ENCODE measurements at places on chromosomes 5 and 9.
A peak's percentile ranks its signal among the peaks of the same experiment; 100 is the strongest.

GRCh38 chr9:137902646-137903045, 25.1 kb downstream of the CACNA1B start:
- DNase-seq: no peak

- DNase-seq: no peak
Observed at GRCh38 chr9:87498046-87498810, 561 bp downstream of the DAPK1 start.

- DNase-seq: no peak
Observed at GRCh38 chr9:33988219-33988890, 60.3 kb downstream of the UBAP2 start.

DNA sequence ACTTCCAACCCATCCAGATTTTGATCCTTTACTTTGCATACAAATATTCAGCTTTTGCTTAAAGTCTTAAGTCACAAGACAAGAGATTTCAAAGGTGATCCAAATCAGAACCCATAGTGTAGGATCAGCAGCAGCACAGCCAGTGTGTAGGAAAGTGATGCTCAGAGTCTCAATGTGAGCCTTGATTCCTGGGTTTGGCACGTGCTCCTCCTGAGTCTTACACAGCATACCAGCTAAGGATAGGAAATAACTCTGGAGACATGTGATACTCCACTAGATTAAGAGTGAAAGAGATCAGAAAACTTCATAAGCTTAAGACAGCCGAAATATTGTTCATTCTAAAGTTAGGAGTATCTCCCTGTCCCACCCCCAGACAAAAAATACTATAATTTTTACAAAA, 344.9 kb downstream of the SEMA5A start:
- DNase-seq: no peak

GRCh38 chr9:133273819-133274218, 1.2 kb downstream of the ABO start:
- no peak for DNase-seq

- DNase-seq: no peak
Observed at GRCh38 chr5:97101189-97101910, 41.1 kb downstream of the LIX1 start.

GRCh38 chr9:98678244-98678842, 30.4 kb downstream of the GABBR2 start:
- DNase-seq: no peak

DNA sequence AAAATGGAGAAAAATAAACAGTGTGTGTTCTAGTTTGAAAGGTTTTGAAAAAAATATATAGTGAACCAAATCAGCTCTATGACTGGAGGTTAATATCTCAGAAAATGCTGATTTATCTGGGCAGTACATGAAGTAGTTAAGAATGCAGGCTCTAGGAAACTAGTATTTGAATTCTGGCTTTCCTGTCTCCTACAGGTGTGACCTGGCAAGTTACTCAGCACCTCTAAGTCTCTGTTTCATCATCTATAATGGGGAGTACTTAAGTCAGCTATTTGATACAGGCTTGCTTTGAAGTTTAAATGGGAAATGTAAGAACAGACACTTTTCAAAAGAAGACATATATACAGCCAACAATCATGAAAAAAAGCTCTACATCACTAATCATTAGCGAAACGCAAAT, 5.2 kb downstream of the GRAMD2B start:
- DNase-seq: no peak

DNA sequence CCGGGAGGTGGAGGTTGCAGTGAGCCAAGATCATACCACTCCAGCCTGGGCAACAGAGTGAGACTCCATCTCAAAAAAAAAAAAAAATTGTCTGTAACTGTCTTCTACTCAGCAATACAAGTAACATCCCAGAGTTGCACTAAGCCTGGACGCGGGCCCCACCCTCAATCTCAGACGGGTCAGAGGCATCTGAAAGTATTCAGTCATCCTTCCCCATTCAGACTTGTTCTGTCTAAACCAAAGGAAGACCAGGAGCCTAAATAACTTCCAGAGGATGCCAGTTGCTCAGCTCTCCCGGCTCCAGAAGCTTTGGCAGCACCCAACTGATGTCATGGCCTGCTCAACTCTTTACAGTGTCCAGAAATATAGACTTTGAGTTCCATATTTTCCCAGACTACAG, 218.6 kb downstream of the AUH start:
- no peak for DNase-seq

GRCh38 chr5:62155988-62156387, 150.0 kb upstream of the KIF2A start:
- DNase-seq: no peak

GRCh38 chr5:55276771-55277170, 30.7 kb downstream of the DHX29 start:
- no peak for DNase-seq

- DNase-seq: no peak
Observed at GRCh38 chr9:95494022-95494415, 22.8 kb downstream of the PTCH1 start.

GRCh38 chr9:96320749-96321280, 18.8 kb upstream of the HSD17B3 start:
- DNase-seq: no peak

DNA sequence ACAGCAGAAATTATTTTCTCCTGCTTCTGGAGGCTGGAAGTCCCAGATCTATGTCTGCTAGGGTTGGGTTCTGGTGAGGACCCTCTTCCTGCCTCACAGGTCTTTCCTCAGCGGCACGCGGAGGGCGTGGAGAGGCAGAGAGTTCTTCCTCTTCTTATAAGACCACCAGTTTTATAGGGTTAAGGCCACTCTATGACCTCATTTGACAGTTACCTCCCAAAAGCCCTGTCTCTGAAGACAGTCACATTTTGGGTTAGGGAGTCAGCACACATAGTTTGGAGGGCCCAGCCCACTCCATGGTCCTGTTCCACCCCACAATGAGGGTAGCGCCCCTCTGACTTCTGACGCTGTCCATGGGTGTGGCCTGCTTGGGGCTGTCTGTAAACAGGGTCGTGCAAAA, 46.7 kb downstream of the TRIP13 start:
- DNase-seq: no peak

DNA sequence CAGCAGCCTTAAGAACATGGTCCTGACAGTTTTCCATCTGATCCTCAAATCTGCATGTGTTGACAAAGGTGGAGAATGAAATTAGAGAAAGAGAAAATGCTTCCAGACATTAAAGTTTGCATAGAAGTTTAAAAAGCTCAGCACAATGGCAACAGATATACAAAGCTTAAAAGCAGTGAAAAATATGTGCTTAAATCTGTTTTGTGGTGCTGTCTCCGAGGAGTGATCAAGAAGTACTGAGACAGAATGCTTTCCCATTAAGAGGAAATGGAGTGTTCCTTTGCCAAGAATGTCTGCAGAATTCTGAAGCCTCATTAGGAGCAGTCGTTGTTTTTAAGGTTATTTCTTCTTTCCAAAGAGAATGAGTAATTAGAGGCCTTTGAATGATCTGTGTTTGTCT, 131.4 kb downstream of the MCTP1 start:
- no peak for DNase-seq

DNA sequence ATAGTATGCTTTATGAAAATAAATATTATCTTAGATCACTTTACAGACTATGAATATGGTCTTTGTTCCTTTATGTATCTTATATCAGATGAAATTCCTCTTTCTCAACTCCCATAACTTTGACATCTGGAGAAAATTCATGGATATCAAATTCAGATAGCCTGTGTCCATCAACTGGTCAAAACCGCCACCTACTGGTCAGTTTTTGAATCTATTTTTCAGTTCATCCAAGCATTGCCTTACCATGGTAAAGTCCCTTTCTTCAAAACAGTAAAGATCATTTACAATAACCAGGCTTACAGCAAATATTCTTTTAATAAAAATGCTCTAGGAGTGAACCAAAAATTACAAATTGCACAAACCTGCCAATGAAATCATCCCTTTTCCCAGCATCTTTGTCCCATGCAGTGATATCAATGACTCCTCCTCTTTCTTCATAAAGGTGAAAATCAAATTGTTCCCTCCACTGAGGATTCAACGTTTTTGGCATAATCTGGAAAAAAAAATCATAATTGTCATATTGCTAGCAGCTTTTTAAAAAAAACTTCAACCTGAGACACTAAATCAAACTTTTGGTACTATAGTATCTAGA, 290.5 kb downstream of the SLF1 start:
- DNase-seq: peak; percentile 7

- peak; percentile 71 for DNase-seq
Observed at GRCh38 chr5:181217111-181217802, 5.8 kb upstream of the TRIM41 start.

DNA sequence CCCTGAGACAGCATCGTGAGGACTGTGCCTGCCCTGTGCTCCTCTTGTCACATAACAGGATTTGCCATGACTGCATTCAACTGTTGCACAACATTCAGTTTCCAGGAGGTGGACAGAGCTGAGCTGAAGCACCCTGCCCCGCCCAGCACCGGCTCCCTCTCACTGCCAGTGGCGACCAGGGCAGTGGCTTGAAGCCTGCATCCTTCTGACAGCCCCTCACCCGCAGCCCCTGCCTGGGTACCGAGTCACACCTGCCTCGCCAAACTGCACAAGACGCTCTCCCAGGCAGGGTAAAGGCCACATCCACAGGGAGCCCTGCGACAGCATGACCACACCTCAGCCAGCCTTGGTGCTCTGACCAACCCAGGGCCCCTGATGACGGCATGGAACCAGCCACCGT, 59.9 kb upstream of the ZNF354A start:
- DNase-seq: no peak

GRCh38 chr9:90526386-90526785, 116.2 kb downstream of the DIRAS2 start:
- DNase-seq: no peak

DNA sequence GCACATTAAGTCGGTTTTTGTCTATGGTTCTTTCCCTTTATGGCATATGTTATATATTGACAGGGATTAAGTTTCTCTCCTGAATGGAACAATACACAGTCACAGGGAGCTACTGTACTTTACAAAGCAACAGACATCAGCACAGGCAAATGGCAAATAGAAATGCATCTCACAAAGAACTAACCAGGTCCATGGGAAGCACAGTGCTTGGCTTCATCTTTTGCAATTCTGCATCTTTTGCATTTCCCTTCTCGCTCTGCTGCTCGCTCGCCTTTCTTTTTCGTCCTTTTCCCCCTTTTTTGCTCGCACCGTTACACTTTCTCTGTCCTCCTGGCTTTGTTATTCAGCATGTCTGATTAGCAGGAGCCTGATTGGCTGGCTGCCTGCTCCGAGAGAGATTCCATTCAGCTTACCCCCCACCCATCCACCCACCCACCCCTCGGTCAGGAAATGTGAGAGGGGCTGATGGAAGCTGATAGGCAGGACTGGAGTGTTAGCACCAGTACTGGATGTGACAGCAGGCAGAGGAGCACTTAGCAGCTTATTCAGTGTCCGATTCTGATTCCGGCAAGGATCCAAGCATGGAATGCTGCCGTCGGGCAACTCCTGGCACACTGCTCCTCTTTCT, at the start of gene ADAMTSL1:
ADAMTSL1 (plus strand) TSS at position 502 of the 628 bp plus-strand sequence; CDS start at position 582, 80 bp downstream.
- no peak for DNase-seq

DNA sequence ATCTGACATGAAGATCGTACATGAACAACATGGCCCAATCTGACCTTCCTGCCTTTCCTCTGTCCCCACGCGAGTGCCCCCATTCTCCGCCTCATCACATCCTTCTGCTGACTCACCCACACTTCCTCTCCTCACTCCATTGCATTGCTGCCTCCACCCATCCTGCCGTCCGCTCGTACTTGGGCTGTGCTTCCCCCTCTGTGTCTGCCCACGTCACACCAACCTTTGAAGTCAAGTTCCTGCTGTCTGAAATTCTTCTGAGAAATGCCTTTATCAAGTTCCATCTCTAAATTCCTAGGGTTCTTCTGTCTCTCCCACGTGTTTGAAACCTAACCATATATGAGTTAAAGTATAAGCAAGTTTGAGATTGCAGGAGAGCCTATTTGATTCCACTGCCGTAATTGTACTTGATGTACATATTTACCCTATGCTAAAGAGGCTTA, 18.0 kb upstream of the STARD4 start:
- DNase-seq: peak; percentile 90

GRCh38 chr5:95664204-95664786, 17.7 kb downstream of the RFESD start:
- peak; percentile 33 for DNase-seq

- DNase-seq: no peak
Observed at GRCh38 chr9:76490249-76490990, 31.4 kb downstream of the GCNT1 start.

DNA sequence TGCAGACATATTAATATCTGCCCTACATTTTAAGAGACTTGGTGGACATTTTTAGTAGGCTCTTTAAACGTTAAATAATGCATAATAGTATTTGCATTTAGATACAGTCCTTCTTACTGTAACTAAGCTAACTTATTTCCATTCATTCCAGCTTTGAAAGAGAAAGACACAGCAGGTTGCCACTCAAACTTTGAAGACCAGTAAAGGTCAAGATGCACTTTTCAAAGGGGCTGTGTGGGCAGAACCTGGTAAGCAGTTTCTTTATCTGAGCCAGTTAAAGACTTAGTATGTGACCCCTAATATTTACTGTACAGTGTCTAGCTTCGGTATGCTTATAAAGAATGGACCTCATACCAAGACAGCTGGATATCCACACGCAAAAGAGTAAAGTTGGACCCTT, 20.8 kb downstream of the PLGRKT start:
- DNase-seq: no peak

DNA sequence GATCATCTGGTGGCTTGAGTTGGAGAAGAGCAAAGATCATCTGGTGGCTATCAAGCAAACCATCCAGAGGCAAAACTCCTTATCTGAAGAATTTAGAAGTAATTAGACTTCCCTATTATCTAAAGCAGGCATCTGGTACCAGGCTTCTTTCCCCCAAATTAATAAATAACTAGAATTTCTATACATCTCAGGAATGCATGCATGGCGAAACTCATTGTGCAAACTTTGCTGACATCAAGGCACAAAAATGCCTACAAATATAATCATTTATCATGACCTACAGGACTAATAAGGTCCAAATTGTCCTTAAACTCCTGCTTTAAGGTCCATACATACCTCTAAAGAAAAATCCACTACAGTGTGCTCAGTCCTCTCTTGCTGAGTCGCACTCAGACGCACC, 6.0 kb downstream of the OR13D1 start:
- no peak for DNase-seq

DNA sequence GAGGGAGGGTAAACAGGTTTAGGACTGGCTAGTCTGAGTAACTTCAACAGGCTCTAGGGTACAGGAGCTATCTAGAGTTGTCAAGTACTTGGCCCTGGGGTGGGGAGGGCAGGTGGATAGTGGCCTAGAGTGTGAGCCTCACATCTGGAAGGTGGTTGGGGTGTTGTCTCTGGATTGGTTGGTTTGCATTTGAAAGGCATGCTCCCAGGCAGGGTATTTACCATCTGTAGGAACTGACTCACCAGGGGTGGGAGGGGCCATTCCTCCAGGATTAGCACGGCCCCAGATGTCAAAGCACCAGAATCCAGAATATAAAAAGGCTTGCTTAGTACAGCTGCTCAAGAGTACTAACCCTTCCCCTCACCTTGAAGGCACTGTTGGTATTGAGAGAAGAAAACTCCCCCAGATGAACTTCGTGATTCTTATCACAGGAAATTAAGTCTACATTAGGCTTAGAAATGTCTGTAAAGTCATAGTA, 193.3 kb downstream of the NTRK2 start:
- DNase-seq: no peak

- no peak for DNase-seq
Observed at GRCh38 chr5:74162524-74162923, 478.0 kb downstream of the ENC1 start.

GRCh38 chr9:76891874-76892273, 14.0 kb downstream of the PRUNE2 start:
- DNase-seq: no peak

Measured in hematopoietic multipotent progenitor cell (in vitro differentiated cells).